Erythroblast (primary cell): ENCODE measurements at places on chromosomes 2 and 18.
A peak's percentile ranks its signal among the peaks of the same experiment; 100 is the strongest.

GRCh38 chr2:121388371-121388770, 103.4 kb upstream of the TFCP2L1 start:
- no peak for DNase-seq

DNA sequence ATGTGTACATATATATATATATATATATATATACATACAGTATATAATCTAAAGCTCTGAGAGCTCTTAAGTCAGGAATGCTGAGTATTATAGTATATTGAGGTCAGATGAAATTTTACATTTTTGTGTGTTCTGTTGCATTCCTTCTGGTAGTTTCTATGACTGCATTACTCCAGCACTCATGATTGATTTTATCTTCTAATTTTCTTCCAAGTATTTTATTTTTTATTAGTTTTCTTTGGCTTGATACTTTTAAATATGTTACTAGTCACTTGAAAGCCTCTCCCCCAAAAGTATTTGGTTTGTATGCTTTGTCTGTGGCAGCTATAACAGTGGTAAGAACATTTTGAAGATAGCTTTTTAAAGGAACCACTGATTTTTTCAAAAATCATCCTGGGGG, 25.0 kb downstream of the METTL21A start:
- no peak for DNase-seq

GRCh38 chr2:40550085-40550484, 98.2 kb upstream of the SLC8A1 start:
- no peak for DNase-seq

DNA sequence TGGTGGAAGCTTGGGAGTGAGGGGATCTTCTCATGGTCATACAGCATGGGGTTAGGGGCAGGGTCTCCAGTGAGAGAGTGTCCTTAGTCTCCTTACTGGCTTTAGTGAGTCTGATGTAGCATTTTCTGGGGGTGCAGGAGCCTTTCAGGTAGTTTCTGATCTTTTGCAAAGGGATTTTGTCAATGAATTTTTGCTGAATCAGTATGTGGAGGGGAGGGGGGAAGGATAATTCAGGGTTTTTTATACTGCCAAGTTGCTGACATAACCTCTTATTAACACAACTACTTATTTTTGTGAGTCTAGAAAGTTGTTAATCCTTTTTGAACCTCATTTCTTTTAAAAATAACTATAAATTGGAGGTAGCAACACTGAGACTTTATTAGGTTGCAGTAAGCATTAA, 35.3 kb upstream of the ZDBF2 start:
- no peak for DNase-seq

- DNase-seq = no peak
Measured at GRCh38 chr18:63249771-63250170, 69.8 kb downstream of the BCL2 start.

- DNase-seq = no peak
Measured at GRCh38 chr2:230960026-230960425, 35.0 kb upstream of the GPR55 start.

DNA sequence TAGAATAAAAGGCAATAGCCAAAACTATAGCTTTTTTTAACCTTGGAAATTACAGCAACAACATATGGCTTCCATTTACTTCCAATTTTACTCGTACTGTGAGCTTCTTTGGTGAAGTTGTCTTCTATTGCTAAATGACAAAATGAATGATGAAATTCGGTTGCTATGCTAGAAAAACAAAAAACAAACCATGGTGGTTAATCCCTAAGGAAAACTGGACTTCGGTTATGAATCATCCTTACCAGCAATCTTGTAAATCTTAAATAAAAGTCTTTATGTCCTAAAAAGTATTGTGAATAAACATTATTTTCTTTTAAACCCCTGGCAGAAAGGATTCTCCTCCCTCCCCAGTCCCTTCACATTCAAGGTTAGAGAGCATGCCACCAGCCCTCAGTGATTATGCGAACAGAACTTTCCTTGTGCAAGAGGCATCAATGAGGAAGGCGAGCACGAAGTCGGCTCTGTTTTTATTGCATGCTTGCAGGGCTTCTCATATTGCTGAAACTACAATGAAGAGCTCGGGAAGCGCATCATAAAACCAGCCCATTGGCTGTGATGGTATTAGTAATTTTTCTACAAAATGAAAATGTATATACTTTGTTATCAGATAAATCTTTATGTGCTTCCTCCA, 62.9 kb downstream of the ZNF521 start:
- no peak for DNase-seq

GRCh38 chr2:224584785-224585210, 365 bp downstream of the CUL3 start:
- DNase-seq = peak; percentile 77

DNA sequence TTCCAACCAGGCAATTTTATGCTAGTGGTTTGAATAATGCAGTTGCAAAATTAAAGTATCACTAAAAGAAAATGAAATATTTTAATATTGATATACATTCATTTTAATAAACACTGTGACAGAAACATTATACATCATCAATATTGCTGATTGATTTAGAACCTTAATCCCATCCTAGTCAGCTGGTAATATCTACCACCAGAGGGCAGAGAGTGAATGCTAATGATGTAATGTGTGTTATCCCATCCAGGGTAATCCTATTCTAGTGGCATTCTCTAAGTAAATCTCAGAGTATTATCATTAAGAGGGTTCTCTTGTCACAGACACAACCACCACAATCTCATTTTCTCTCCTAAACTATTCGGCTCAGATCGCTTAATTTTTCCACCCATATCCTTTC, 477.4 kb downstream of the CPS1 start:
- DNase-seq = no peak

DNA sequence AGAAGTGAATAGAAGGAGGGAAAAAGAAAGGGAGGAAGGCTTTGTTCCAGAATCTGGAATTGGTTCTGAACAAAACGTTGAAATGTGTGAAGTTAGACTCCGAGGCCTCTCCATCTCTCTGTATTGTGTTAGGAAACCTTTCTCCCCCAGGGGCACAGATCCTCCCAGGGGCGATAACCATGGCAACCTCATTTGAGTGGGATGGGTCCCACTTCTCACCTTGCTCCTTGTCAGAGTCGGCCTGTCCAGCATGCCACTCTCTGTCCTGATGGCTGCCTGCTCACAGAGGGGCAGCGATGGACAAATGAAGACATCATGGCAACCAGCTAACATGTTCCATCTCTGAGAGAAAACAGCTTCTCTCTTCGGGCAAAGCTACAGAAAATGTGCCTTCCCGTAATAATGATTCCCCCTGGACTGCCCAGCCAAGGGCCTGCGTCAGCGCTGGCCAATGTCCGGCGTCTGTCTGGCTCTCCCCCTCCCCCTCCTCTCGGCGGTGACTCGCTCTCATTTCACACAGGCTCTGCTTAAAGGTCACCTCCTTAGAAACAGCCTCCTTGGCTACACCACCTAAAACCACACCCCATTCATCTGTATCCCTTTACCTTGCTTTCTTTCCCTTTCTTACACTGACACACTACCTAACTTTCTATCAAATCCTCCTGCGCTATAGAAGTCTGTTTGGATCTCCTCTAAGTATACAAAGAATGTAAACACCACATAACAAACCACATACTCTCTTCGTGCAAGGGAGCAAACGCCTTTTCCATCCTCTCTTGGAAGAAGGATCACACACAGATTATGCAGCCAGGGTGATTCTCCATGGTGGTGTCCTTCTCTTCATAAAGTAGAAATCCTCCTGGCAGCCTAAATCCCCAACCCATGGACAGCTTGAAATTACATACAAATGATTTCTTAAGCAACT, 32.1 kb upstream of the TTC39C start:
- no peak for DNase-seq

DNA sequence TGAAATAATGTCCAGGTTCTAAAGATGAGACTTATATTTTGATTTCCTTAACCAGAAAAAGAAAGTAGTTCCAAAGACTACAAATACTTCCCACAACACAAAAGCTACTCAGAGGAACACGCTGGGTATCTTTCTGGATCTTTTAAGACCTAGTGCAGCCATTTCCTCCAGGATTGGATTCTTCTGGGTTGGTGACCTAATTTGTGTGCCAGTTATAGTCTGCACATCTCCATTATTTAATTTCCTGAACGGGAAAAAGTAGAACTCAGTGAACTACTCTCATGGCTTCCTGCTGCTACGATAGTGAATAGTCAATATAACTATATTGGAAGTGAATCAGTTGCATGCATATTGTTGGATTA, 1.5 kb downstream of the TMEM87B start:
- DNase-seq = no peak
